Fibroblast of the conjunctiva (primary cell): ENCODE measurements at places on chromosomes 1 and 21.
A peak's percentile ranks its signal among the peaks of the same experiment; 100 is the strongest.

- no peak for DNase-seq
Observed at GRCh38 chr21:42525029-42525581, 11.5 kb downstream of the SLC37A1 start.

- DNase-seq: no peak
Observed at GRCh38 chr21:34122047-34122446, 48.7 kb downstream of the MRPS6 start.

DNA sequence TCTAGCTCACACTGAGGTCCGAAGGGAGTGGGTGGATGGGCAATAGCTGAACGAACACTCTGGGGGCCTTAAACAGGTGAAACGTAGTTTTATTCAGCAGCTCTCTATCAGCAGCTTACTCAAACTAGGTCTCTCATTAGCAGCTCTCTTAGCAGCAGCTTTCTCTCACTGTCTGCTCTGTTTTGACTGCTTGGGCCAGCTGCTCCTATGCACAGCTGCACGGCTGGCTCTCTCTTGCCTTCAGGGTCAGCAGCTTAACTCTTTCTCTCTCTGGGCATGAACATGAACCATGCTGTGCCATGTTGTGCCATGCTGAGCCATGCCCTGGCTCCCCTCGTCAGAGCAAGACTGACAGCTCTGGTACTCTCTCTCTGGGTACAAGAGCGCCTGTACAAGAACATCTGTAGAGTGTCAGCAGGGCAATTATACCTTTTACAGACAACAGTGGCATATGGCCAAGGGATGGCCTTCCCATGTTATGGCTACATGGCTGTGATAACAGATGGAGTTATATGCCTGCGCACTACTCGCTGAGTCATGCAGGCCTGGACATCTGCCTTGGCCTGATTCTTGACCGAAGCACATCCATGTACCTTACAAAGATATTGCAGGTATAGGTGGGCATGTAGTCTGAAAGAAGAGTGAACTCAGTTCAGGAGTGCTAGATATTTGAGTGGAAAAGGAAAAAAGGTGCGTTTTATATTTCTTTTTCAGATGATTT, 152.4 kb downstream of the LEPR start:
- no peak for DNase-seq

GRCh38 chr1:231750296-231750695, 123.7 kb downstream of the DISC1 start:
- DNase-seq: no peak

- peak; percentile 94 for DNase-seq
Observed at GRCh38 chr1:171438441-171438840, 46.9 kb upstream of the PRRC2C start.

DNA sequence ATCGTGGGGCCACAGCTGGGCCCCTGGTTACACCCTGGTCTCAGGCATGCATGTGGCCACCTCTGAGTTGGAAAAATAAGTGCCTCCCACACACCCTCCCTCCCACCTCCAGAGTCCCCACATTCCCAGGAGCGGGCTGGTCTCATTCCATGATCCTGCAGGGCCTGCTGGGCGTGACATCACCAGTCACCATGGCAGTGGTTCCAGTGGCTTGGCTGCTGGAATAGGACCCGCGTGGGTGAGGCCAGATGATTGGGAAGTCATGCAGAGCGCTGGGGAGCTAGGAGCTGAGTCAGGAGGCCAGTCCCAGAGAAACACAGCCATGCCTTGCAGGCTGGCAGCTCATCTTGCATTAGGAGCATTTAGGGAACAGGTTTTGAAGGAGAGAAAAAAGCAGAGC, 125.4 kb upstream of the TMEM51 start:
- DNase-seq: no peak

DNA sequence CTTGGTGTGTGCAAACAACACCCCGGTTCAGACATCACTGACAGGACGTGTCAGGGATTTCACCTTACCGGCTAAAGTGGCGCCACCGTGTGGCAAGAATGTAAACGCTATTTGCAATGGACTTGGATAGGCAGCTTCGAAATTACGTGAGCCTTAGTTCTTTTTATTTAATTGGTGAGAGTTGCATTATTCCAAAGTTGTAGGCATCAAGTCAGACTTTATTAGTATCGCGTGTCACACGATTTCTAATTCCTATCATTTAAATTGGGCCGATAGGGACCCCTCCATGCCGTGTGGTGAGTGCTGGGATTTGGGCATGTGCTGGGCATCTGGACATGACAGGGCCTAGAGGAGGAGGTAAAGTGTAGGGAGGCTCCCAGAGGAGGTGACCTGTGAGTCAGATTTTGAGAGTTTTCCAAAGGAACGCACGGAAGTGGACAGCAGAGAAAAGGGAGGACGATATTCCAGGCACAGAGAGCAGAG, 14.5 kb upstream of the CPT2 start:
- peak; percentile 71 for DNase-seq
